ENCODE measurements at places on chromosomes 4 and X.

GRCh38 chrX:41002026-41002425 is 83.2 kb upstream of the USP9X start:
- DNase-seq, result no peak

DNA sequence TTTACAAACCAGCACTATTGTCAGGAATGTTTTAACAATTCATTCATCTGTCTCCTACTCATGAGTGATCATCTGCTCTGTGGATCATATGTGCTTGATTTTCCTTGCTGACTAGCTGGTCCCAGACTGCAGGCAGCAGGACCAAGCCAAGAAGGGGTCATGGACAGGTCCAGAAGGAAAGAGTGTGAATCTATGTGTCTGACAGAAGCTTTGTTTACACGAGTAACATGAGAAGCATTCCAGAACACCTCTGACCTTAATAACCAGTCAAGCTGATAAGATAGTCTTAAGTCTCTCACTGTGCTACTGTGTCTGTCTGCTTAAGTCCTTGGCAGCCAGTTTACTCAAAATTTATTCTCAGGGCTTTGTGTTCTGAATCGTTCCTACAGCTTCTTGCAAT is 39.0 kb downstream of the GUCY1A1 start:
- peak; percentile 21 for DNase-seq

DNA sequence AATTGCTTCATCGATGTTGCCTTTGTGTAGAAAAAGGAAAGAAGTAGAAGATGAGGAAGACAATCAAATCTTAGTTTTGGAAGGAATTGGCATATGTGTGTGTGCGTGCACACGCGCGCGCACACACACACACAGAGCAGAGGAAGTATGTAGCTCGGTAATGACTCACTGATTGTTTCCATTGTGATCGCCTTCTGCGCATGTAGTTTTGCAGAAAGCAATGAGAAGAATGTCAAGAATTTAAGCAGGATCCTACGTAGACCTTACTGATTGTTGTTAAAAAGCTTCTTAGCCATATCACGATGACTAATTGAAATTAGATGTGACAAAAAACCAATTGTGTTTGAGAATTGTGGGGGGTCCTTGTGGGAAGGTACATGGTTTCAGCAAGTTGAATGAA is 12.8 kb upstream of the LIMCH1 start:
- DNase-seq, result no peak

- peak; percentile 7 for DNase-seq
Observed at GRCh38 chr4:59518005-59518823, 1681.9 kb upstream of the ADGRL3 start.

GRCh38 chr4:186936496-186937375 is 213.1 kb upstream of the FAT1 start:
- no peak for DNase-seq

- DNase-seq, result no peak
Observed at GRCh38 chrX:119809185-119809666, 17.8 kb upstream of the RPL39 start.

GRCh38 chr4:24519649-24520048 is 64.7 kb downstream of the DHX15 start:
- no peak for DNase-seq

DNA sequence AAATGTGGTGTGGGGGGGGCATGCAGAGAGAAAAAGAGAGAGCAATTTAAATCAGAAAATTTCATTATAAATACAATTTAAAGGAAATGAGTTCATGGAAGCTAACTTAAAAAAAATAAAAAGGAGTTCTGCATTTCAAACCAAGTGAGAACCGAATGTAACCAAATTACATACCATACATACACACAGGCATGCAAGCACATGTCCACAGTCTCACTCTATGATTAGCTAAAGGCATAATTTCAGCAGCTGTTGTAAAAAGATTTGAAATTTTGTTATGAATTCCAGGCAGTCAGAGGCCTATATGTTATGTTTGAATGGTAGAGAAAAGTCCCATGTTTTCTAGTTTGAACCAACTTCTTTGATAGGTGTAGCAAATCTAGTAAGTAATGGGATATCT is 611.6 kb upstream of the ADGRL3 start:
- no peak for DNase-seq

GRCh38 chr4:145055533-145056257 is 42.3 kb downstream of the ANAPC10 start:
- no peak for DNase-seq
